ENCODE measurements at places on chromosomes 7 and 10.

DNA sequence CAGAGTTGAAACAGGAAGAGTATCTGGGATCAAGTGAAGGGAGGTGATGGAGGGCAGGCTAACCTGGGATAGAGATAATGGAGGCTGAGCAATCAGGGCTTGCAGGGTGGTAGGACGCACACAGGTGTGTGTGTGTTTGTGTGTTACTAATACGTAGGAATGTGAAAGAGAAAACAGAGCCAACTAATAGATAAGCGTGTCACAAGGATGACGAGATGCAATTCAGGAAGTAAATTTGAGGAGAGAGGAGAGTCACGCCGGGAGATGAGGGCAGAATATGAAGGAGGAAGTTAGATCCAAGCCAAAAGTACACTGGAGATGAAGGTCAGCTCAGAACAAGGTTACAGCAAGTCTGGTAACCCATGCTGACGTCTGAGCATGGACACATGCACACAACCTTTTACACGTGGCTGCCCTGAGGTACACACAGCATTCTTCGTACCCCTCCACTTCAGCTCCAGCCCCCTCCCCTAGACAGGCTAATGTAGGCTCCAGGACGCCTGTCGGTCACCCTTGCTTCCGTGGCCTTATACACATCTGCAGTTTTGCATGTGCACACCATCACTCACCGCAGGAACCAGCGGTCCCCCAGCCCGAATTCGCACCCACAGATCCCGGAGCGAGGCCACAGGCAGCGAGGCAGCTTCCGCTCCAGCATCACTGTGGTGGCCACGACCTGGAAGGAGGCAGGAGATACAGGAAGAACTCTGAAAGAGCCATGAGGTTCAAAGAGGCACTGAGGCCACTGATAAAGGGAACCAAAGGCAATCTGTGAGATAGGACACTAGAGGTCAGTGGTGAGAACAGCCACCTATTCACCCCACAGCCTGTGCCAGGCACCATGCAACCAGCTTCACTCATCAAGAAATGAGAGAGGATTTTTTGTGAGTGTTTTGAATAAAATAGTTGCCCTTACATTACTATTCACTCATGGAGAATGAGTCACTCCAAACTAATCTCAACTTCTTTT lies 23.7 kb upstream of the TRPV6 start:
- no peak for DNase-seq

- no peak for DNase-seq
These were observed 4.4 kb downstream of the WDR91 start for GRCh38 chr7:135206941-135207391.

- DNase-seq: no peak
These were observed 227.6 kb upstream of the NPSR1 start for GRCh38 chr7:34430456-34430855.

DNA sequence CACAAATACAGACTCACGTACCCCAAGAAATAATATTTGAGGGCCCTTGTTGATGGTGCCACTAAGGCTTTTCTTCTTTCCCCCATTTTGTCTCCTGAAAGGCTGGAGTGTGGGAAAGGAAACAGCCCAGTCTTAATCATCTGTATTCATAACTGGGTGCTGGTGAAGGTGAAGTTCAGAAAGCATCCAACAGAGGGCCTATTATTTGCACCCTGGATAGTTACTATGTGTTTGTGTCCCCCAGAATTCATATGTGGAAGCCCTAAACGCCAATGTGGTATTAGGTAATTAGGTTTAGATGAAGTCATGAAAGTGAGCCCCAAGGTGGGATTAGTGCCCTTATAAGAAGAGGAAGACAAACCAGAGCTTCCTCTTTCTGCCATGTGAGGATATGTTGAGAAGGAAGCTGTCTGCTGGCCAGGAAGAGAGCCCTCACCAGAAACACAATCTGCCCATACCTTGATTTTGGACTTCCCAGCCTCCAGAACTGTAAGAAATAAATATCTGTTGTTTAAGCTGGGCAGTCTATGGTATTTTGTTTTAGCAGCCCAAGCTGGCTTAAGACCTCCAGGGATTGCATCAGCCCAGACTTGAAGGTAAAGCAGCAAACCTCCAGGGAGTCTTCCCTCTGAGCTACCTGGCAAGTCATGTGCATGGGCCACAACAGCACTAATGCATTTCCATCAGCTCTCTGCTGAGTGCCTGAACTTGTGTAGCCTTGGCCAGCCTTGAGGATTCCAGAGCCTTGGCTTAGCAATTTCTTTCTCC lies 90.0 kb upstream of the ADRB1 start:
- no peak for DNase-seq

DNA sequence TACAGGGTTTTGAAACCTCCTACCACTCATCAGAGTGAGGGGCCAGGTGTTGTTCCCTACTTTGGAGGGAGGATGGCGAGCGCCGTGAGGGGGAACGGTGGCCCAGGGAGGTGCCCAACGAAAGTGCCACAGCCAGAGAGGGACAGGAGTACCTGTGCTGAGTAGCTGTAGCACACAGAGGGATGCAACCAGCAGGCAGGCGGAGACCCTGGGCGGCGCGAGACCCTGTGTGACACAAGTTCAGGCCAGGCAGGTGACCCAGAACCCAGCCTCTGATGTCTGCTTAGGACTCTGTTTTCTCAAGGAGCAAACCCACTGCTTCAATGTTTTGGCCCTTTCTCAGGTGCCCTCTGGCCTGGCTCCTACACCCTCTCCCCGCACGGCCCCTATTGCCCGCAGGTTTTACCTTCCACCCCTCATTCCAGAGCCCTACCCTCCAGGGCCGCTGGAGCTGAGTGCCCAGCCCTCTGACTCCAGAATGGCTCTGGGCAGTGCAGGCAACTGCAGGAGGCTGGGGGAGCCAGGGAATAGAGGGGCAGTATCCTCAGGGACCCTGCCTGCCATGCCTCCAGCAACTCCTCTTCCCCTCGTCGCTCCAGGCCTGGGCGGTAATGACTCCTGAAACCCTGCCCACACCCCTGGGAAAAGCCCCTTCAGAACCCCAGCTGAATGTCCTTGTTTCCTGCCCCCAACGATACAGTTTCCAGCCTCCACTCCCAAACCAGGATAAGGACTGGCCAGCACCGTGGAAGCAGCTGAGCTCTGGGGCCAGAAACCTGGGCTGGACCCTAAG lies 164.1 kb upstream of the RHEB start:
- DNase-seq: no peak

GRCh38 chr10:79472951-79473350 lies 27.5 kb upstream of the ZCCHC24 start:
- no peak for DNase-seq

- DNase-seq: no peak
These were observed 5.1 kb upstream of the PCBD1 start for GRCh38 chr10:70893227-70894006.

GRCh38 chr7:151187409-151188251 lies 580 bp upstream of the ASB10 start:
- no peak for DNase-seq

GRCh38 chr7:30331338-30331737 lies 46.9 kb downstream of the ZNRF2 start:
- DNase-seq: no peak

DNA sequence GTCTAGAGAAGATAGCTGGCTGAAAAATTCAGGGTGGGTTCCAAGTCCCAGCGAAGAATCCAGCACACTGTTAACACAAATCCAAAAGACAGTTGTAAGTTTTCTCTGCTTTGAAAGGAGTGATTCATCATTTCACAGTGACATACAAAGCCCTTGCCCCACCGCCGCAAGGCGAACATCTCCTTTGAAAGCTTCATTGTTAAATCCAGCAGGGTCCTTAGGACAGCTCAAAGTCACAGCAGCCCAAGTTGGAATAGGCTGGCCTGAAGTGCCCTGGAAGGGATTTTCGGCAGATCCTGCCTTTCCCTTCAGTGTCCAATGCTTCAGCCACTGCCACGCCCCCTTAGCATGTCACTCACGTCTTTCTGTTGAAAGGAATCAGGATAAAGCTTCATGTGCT lies 526.1 kb downstream of the CALN1 start:
- no peak for DNase-seq

GRCh38 chr7:25770235-25770634 lies 381.8 kb upstream of the NFE2L3 start:
- no peak for DNase-seq

DNA sequence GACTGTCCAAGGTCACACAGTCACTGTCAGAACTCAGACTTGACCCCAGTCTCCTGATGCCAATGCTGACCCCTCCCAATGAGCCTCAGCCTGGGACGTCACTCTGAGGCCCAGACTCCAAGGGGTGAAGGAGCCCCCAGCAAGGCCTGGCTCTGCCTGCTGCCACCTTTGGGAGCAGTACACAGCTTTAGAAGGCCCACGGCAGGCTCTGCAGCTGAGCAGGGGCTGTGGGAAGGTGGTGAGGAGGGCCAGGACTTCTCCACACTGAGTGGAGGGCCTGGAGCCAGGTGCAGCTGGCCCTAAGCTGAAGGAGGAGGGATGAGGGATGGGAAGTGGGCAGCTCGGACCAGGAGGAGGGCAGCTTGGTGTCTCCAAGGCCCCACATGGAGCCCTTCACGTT lies 23.9 kb upstream of the ZMIZ1 start:
- no peak for DNase-seq

DNA sequence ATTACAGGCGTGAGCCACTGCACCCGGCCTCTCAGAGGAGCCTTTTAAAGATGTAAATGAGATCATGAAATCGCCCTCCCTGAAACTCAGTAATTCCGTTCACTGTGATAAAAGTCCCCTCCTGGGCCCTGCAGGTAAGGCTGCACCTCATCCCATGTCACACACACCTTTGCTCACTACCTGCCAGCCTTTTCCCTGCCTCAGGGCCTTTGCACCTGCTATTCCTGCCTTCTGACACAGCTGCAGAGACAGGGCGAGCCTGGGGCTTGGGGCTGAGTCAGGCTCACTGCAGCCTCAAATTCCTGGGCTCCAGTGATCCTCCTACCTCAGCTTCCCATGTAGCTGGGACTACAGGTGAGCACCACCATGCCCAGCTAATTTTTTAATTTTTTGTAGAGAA lies 118.8 kb downstream of the MYL10 start:
- no peak for DNase-seq

- DNase-seq: no peak
These were observed 23.9 kb downstream of the ST7 start for GRCh38 chr7:116977172-116977571.

GRCh38 chr10:70131560-70131937 lies 1.1 kb downstream of the AIFM2 start:
- DNase-seq: no peak

GRCh38 chr10:25954851-25955250 lies 20.8 kb downstream of the MYO3A start:
- DNase-seq: no peak

- no peak for DNase-seq
These were observed 45.2 kb downstream of the EZH2 start for GRCh38 chr7:148838905-148839304.

DNA sequence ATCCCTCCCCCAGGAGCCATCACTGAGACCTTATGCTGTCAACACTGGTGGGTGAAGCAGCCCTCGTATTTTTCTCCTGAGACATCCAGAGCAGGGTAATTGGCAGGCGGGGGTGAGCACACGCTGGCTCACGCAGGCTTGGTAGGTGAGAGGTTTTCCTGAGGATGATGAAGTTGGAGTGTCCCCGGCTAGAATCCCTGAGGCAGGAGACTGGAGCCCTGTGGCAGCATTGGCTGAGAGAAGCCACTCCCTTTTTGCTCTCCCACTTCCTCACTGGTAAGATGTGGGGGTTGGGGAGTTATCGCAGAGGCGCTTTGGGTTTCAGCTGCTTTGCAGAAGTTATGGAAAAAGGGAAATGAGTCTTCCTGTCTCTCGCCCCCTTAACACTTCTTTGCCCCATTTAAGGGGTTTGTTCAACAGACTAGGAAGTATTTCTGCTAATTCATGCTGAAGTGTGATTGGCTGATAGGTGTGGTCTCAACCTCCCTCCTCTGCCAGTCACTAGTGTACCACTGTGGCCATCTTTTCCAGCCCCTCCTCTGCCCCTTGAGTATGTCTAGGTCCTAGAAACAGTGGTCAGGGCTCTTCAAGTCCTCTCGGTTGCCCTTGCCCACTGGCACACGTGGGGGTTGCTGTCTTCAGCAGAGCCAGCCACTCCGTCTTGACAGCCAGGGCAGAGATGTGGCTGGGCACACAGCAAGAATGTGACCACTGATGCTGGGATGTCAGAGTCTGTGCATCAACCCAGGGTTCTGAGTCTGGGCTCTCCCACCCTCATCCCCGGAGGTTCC lies 5.7 kb downstream of the ARPC1B start:
- no peak for DNase-seq

GRCh38 chr7:157250605-157251228 lies 86.1 kb upstream of the DNAJB6 start:
- DNase-seq: peak; percentile 19

DNA sequence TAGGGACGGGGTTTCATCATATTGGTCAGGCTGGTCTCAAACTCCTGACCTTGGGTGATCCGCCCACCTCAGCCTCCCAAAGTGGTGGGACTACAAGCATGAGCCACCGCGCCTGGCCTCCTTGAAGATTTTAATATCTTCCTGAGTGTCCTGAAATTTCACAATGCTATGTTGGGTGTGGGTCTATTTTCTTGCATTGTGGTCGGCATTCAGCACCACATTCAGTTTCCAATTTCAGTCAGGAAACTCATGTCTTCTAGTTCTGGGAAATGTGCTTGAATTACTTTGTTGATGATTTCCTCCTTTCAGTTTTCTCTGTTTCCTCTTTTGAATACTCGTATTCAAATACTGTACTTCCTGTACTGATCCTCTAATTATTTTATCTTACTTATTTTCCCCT lies 49.3 kb upstream of the IL6 start:
- no peak for DNase-seq

- DNase-seq: no peak
These were observed 7.4 kb upstream of the SMIM30 start for GRCh38 chr7:113125728-113126127.

- no peak for DNase-seq
These were observed 275.5 kb downstream of the PLXDC2 start for GRCh38 chr10:20091698-20092097.

- no peak for DNase-seq
These were observed 62.8 kb upstream of the CUX1 start for GRCh38 chr7:101754424-101755159.

- no peak for DNase-seq
These were observed 168.9 kb downstream of the TWIST1 start for GRCh38 chr7:18948521-18948920.

DNA sequence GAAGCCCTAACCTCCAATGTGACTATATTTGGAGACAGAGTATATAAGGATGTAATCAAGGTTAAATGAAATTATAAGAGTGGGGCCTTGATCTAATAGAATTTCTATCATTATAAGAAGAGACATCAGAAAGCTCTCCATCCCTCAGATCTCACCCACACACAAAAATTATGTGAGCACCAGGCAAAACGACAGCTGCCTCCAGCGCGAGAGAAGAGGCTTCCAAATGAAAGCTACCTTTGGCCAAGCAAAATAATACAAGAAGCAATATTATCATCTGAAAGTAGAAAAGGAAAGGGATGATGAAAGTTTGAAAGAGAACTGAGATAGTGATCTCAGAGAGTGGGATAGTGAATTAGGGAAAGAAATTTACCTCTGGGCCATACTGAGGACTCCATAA lies 1192.5 kb downstream of the NXPH1 start:
- DNase-seq: no peak

DNA sequence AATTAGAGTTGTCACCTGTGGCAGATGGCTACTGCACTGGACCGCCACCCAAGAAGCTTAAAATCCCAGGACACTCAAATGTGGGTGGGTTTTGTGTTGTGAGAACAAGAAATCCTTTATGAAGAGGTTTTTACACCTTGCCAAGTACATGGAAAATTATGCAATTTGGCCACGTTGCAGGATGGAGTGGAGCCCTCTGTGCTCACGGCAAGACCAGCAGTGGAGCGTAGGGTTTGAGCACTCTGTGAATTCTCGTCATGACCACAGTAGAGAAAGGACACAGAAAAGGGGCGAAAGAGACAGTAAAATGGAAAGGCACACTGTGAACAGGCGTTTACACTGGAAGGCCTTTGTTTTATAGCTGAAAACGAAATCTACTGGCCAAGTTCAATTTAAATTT lies 222.6 kb downstream of the ADARB2 start:
- no peak for DNase-seq

GRCh38 chr7:78734626-78735025 lies 718.8 kb downstream of the MAGI2 start:
- no peak for DNase-seq
